ENCODE measurements at places on chromosomes 6 and 20.

DNA sequence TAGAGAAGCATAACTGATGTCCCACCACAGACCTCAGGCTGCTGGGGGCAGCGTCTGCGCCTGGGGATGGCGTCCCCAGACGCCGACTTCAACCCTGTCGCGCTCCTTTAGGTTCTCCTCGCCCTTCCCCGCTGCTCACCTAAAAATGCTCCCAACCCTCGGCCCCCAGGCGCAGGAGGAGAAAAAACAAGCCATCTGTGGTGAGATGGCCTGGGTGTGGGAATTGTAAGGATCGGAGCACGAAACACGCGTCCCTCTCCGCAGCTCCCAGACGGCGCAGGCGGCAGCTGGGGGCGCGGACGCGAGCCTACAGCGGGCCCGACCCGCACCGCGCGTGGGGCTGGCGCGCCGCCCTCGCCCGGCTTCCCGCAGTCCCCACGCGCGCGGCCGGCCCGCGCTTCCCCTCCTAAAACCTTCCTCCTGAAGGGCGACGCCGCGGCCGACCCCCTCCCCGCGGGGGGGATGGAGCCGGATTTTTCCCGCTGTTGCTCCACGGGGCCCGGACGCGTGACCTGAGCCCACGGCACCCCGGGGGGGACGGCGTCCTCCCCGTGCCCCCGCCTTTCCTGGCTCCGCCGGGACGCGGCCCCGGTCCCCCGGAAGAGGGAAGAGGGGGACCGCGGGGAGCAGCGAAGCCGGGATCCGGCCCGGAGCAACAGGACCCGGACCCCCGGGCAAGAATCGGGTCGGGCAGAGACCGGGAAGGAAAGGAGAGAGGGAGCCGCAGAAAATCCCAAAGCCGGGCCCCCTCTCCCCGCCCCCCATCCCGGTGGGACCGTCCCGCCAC is 611 bp downstream of the EPB41L2 start:
- peak; percentile 16 for DNase-seq

GRCh38 chr6:6494677-6495076 is 93.8 kb upstream of the LY86 start:
- peak; percentile 8 for DNase-seq

DNA sequence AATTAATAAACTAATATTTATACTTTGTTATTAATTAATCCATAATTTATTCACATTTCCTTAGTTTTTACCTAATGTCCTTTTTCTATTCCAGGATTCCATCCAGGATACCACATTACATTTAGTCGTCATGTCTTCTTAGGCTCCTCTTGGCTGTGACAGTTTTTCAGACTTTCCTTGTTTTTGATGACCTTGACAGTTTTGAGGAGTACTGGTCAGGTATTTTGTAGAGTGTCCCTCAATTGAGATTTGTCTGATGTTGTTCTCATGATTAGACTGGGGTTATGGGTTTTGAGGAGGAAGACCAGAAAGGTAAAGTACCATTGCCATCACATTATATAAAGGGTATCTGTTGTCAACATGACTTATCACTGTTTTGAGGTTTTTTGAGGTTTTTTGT is 67.3 kb downstream of the ZNF292 start:
- DNase-seq, result no peak

GRCh38 chr20:12893019-12893418 is 115.8 kb upstream of the SPTLC3 start:
- DNase-seq, result no peak

DNA sequence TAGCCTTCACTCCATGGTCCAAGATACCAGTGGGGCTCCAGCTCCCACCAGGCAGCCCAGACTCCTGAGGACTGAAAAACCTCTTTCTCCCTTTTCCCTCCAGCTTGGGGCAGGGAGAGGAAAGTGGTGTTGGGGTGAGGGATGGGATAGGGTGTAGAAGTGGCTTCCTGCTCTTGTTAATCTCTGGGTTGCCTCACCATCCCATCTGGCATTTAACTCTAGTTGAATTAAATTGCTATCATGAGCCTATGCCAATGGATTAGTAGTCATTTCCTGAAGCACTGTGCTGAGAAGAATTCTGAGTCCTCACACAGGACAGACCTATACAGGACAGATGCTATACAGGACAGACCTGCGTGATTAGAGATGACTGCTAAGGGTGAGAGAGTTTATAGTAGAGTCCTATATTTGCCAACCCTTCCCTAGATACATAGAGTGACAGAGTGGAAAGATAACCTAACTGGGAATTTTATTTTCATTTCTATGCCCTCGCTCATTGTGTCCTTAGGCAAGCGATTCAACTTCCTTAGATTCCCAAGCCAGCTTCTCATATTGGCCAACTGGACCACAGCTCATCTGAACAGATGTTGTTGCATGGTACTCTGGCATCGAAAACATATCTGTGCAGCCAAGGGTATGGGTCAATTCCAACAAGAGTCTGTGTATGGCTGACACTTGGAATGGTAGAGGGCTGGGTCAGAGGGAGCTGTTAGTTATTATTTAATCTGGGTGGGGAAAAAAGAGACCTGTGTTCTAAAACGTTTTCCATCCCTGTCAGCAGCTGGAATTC is 42.8 kb downstream of the MCHR2 start:
- no peak for DNase-seq

DNA sequence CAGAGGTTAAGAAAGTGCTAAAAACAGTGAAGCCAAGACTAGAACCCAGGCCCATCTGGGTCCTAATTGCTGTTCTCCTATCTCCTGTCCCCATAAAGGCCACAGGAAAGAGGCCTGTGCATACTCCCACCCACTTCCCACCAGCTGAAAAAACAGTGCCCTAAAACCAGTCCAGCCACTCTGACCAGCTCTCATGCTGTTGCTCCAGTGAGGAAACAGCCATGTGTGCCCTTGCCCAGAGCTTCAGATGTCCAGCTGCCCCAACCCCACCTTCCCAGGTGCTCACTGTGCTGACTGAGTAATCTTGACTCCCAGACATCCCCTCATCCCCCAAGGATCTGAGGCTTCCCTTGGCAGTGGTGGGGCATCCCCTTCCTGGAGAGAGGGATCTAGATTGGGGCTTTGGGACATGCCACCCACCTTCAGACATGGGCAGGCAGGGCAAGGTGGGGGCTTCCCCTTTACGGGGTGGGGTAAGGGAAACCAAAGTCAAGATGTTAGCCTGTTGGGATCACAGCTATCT is 28.7 kb downstream of the KCNK5 start:
- DNase-seq, result no peak

GRCh38 chr6:153044295-153044694 is 41.8 kb upstream of the MTRF1L start:
- no peak for DNase-seq

- peak; percentile 64 for DNase-seq
Measured at GRCh38 chr6:111764238-111765175, 108.7 kb downstream of the FYN start.
